ENCODE measurements at places on chromosomes 7 and 10.

DNA sequence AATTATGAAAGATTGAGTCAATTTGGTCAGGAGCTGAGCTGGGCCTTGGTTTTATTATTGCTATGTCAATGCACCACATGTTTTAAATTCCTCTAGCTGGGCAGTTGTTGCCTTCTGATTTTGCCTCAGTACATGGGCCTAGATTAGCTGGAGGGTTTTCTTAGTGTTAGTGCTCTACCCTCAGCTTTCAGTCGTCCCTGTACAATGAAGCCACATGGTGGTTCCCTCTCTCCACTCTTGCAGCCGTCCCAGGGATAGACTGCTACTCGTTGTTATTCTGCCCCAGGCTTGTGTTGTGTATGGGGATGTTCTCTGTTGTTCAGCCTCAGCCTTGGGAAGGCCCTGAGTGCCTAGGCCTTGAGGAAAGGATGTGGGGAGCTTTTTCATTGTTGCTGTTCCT lies 37.0 kb downstream of the NHLRC2 start:
- DNase-seq, result no peak

- no peak for DNase-seq
These were observed 215.5 kb downstream of the PCDH15 start for GRCh38 chr10:54585572-54585971.

- DNase-seq, result no peak
These were observed 4.6 kb downstream of the GNAI1 start for GRCh38 chr7:80139236-80139635.

- DNase-seq, result no peak
These were observed 73.9 kb upstream of the FAM171A1 start for GRCh38 chr10:15445006-15445390.

- DNase-seq, result peak; percentile 79
These were observed 25.3 kb downstream of the GARIN1A start for GRCh38 chr7:128697302-128697905.

GRCh38 chr7:2728316-2729030 lies 40.5 kb downstream of the AMZ1 start:
- no peak for DNase-seq

DNA sequence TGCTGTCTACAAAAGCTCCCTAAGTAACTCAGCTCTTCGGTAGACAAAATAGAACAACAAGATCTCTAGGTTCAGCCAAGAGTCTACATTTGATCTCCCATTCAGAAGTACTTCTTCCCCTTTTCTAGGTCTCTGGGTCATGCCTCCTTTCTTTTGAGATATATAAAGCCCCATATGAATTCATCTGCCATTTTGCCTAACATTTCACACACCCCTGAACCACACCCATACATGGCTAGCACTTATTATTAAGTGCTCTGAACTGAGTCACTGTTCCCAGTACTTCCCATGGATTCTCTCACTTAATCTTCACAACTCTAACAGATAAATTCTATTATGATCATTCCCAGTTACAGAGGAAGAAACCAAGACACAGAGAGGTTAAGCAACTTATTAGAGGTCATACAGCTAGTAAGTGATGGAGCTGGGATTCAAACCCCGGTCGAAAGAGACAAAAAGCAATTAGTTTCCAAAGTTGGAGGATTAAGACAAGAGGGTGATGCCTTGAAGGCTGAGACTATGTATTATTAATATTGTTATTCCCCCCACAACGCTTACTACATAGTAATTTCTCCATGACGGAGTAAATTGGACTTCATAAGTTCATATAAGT lies 17.3 kb downstream of the MYOF start:
- no peak for DNase-seq

- DNase-seq, result peak; percentile 13
These were observed 72.8 kb upstream of the ADRA2A start for GRCh38 chr10:111004016-111004415.

DNA sequence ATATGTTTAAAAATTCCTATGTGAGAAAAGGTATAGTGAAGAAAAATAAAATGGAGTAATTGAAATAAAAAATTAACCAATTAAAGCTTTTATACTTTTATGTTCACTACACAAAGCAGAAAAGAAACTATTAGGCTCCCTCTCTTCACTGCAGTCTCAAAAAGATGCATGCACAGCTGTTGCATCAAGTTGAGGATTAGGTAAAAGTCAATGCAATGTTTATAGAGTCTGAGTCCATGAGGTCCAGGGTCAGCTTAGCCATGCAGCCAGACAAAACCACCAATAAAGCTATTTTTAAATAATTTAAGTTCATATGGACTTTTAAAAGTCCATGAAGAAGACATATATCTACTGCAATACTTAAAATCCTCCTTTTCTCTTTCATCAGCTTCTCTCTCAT lies 31.1 kb upstream of the ING3 start:
- no peak for DNase-seq

DNA sequence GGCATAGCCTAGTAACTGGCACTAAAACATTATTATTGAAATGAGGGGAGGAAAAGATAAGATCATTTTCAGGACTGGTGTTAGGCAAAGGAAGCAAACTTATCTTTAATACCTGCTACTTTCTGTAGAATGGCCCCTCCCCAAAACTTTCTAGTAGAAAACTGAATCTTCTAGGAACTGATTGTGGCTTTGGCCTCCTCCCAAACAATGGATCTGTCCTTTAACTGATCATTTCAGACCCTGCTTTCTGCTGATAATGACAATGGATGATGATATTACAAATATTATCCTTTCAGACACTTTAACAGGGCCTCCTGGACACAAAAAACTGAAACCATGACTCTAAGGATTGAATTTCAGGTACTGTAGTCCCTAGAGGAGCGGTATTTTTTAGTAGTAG lies 55.1 kb downstream of the EZH2 start:
- no peak for DNase-seq

DNA sequence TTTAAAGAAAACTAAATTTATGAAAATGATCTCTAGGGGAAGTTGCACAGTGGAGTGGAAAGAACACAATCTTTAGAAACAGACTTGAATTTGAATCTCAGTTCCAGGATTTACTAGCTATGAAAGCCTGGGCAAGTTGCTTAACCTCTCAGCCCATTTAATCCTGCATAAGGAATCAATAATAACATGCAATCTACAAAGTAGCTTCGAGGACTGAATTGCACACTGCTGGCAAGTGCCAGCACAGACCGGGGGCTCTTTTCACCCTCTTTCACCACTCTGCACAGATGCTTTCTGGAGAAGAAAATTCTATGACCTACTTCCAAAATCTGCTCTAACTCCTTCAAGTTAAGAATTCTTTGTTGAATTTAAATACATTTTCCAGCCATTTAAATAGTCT lies 63.4 kb upstream of the ANK3 start:
- no peak for DNase-seq

- DNase-seq, result no peak
These were observed 62.3 kb upstream of the DGKI start for GRCh38 chr7:137909042-137909441.

DNA sequence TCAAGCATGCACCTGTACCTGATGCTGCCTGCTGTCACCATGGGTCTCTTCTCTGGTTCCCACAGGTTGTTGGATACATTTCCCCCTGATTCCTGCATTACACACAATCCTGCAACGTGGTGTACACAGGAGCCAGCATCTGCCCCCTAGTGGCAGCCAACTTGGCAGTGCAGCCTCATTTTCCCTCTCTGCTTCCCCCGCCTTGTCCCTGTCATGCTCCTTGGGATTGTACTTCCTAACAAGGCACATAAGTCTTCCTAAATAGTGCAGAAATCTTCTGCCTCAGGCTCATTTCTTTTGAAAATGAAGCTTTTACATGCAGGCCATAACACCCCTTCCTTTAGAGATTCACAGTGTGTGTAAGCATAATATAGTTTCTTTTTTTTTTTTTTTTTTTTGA lies 387.5 kb downstream of the CCSER2 start:
- DNase-seq, result peak; percentile 9

GRCh38 chr10:3119796-3120459 lies 52.6 kb downstream of the PFKP start:
- peak; percentile 38 for DNase-seq

- DNase-seq, result no peak
These were observed 156.3 kb downstream of the PTEN start for GRCh38 chr10:88019753-88020152.

- no peak for DNase-seq
These were observed 749.2 kb upstream of the PCDH15 start for GRCh38 chr10:55550236-55550635.

DNA sequence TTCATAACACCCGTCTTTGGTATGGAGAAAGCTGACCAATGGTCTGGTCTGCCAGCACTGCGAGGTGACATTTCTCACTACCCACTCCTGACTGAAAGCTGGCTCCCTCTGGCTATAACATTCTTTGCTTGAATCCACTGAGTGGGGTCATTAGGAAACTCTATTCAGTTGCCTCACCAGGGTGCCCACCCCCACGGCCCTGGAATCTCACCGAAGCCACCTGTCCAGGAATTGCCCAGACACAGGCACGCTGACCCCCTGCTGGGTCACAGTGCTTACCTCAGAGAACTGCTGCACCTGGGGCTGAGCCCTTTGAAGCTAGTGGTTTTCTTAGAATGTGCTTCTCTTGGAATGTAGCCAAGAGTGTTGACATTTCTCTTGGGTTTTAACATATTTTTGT lies 28.6 kb downstream of the HECW1 start:
- DNase-seq, result no peak

DNA sequence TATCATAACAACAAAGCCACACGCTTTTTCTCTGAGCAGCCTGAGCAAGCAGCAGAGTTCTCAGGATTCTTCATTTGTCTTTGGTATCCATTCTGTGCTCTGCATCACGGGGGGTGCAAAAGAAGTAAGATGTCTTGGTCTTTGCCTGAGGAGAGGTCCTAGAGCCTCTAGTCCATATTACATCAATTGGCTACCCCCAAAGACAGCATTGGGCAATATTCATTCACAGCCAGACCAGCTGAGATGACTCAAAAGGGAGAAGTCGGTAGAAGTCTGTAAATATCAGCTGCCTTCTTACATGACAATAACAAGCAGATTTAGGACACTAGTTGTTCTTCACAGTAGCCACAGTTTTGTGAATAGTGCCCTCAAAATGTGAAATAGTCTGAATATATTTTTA lies 66.6 kb downstream of the FZD1 start:
- no peak for DNase-seq

GRCh38 chr7:123211545-123211944 lies 11.8 kb upstream of the SLC13A1 start:
- DNase-seq, result no peak

GRCh38 chr10:129163531-129163930 lies 303.5 kb upstream of the MGMT start:
- no peak for DNase-seq

GRCh38 chr7:156892081-156892800 lies 742 bp downstream of the LMBR1 start:
- DNase-seq, result peak; percentile 70

DNA sequence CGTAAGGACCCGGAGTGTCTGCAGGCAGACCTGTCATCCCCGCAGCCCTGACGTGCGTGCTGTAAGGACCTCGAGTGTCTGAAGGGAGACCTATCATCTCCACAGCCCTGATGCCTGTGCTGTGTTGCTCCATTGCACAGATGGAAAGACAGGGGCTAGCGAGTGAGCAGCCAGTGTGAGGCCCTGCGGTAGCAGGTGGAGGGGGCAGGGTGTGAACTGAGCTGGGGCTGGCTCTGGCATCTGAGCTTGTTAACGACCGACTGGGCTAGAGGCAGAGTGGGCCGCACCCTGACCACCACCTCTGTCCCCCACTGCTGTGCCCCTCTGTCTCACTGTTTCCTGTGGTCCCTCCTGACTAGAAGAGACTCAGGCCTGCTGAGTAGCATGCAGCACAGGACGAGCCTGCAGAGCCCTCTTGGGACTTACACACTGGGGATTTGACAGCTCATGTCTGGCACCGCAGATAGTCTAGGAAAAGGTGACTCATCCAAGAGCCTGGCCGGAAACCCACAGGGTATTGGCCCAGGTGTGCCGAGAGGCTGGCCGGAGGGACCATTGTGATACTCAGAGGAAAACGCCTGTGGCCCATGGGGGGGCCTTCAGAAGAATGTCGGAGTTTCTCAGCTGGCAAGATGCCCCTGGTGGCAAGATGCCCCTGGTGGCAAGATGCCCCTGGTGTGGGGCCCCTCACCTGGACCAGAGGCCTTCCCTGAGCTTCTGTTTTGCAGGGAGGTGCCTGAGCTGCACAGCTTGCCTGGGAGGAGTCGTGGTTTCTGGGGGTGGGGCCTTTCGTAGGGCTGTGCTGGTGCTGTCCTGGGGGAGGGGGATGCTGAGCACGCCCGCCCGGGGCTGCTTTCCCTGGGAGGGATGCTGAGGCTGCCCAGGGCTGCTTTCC lies 34.3 kb downstream of the INPP5A start:
- DNase-seq, result peak; percentile 76

DNA sequence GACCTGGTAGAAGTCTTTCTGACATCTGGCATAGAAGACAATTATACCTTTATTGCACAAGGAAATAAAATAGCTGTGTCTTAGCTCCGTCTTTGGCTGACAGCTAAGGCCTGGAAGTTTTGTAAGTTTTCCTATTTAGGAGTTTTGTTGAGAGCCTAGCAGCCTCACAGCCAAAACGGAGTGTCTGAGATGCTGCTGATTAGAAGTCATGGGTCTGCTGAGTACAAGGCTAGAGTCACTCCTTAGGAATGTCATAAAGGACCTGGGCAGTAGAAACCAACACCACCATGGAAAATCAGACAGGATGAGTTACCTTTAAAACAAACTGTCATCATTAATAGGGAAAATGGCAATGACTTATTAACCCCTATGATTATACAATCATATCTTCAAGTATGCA lies 442.5 kb downstream of the KCNMA1 start:
- DNase-seq, result no peak

- DNase-seq, result no peak
These were observed 47.5 kb downstream of the CTBP2 start for GRCh38 chr10:125112697-125113494.

GRCh38 chr10:52677086-52677485 lies 95.5 kb downstream of the MBL2 start:
- no peak for DNase-seq

DNA sequence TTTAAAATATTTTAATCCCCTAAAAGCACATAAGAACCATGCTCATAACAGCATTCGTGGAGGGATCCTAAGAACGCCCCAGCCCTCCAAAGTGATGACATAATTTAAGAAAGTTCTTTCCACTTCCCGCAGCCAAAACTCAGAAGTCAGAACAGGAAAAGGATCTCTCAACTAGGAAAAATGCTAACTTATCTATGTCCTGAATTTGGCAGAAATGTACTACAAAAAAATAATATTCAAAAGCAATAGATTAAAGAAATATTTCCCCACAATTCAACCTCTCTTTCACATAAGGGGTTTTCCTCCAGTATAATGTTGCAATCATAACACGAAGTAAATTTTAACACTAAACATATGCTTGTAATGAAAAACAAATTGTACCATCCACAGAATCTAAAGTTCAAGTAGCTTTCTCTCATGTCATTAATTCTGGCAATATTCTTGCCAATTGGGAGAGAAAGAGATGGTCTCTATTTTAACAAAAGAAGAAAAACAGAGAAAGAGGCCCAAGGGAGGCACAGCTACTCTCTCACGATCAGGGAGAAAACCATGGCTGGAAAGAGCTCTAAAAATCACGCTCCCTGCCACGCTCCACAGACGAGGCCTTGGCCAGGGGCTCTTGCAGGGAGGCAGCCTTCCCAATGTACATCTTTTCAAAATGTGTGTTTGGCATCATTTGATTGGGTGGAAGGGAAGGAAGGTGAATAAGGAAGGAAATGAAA lies 22.9 kb downstream of the ASB13 start:
- DNase-seq, result no peak
